ENCODE measurements at places on chromosomes 11 and 22.
A peak's percentile ranks its signal among the peaks of the same experiment; 100 is the strongest.

GRCh38 chr22:36386900-36387708 is 663 bp downstream of the MYH9 start:
- ATAC-seq, result peak; percentile 15

DNA sequence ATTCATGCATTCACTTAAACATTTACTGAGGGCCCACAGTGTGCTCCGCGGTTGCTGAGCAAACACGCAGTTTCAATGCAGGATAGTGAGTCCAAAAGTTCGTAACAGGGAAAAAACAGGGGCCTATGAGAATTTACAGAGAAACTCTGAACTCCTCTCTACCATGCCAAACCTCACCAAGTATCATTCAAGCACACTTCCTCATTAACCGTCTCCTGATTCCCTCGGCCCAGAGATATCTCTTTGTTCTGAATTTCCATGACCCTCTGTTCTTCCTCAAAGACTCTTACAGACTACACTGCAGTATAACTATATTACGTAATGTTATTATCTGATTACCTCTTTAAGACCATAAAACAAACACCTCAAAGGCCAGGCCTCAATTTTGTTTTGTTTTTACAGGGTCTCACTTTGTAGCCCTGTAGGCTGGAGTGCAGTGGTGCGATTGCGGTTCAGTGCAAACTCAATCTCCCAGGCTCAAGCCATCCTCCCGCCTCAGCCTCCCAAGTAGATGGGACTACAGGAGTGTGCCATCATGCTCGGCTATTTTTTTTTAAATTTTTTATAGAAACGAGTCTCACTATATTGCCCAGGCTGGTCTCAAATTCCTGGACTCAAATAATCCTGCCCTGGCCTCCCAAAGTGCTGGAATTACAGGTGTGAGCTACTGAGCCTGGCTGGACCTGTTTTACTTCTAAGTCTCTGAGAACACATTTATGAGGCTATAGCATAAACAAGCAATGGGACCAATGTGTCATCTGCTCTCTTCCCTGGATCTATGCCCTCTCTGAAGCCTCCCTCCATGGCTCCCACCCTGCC is 3.6 kb downstream of the HPS4 start:
- ATAC-seq, result no peak

DNA sequence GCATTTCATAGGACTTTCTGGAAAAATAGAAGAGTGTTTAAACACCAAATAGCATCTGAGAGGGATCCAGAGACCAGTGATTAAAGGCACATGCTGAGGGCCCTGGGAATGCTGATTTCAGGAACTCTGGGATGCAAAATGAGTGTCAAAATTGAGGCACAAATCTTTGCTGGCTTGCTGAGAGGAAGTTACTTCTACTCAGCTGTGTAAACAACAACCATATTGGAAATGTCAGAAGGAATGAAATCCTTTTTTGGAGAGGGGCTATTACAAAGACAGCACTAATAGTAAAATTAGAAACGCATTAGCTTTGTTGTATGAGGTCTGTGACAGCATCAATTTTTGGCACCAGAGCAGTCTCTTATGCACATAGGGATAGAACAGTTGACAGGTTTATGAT is 267.8 kb upstream of the RAG2 start:
- ATAC-seq, result no peak

DNA sequence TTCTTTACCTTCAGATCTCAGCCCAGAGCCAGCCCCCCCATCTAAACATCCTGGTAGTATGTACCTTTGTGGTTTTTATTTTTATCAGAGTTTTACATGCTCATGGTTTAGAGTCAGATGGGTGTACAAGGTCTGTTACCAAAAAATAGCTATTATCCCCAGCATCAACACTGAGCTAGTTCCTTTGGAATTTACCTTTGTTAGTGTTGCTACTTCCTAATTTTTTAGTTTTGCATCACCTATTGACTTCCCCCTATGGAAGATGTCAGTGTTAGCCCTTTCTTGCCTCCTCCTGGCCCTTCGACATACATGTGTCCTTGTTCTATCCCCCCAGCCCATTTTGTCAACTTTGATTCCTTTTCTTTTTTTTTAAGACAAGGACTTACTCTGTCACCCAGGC is 7.4 kb downstream of the UPB1 start:
- ATAC-seq, result no peak

DNA sequence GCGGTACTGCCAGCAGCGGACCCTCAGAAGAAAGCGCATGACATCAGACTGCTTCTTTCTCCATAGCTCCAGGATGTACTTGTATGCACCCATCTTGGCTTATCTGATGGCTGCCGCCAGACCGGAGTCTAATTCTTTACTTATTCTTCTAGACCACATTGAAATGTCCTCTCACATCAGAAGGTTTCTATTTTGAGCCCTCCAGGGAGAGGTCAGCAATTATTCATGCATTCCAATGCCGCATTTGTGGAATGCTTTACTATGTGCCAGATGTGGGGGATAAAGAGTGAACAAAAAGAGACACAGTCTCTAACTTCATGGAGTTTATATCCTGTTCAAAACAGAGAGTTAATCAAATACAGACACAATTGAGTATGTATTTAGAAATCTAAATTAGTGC is 230.1 kb downstream of the MIAT start:
- no peak for ATAC-seq

DNA sequence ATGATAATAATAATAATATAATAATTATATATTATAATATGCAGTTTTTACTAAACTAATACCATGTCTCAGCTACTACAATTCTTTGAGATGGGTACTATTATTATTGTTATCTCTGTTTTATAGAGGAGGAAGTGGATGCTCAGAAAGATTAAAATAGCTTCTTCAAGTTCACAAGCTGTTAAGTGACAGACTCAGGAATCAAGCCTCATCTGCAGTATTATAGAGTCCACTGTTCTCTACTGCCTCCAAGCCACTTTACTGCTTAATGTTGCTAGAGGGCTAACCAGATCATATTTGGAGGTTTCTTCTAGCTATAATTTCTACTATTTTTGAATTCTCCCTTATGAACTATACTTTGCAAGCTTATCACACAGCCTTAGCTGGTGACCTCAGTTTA is 62.7 kb downstream of the CSTPP1 start:
- ATAC-seq, result no peak

GRCh38 chr11:11036848-11037732 is 179.2 kb upstream of the ZBED5 start:
- peak; percentile 56 for ATAC-seq

DNA sequence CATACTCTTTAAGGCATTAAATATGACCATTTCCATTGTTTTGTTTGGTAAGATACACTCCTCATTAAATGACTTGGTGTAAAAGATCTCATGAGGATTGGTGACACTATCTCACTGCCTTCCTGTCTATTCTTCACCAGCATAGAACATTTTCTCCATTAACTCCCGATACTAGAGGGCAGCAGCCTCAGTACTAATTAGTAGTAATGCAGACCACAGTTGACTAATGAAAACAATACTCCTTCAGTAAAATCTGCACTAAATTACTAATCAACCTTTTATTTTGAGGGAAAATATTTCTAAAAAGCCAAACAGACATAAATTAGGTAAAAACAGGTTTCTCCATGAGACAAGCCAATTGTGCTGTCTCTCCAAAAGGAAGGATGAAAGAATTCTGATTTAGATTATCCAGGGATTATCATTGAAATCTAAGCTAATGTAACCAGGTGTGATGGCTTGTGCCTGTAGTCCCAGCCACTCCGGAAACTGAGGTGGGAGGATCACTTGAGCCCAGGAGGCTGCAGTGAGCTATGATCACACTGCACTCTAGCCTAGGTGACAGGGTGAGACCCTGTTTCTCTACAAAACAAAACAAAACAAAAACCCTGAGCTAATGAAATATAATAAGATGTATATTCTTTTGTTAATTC is 9.4 kb downstream of the PGM2L1 start:
- ATAC-seq, result peak; percentile 88

- ATAC-seq, result peak; percentile 77
Observed at GRCh38 chr11:94147433-94147845, 18.8 kb downstream of the PANX1 start.

DNA sequence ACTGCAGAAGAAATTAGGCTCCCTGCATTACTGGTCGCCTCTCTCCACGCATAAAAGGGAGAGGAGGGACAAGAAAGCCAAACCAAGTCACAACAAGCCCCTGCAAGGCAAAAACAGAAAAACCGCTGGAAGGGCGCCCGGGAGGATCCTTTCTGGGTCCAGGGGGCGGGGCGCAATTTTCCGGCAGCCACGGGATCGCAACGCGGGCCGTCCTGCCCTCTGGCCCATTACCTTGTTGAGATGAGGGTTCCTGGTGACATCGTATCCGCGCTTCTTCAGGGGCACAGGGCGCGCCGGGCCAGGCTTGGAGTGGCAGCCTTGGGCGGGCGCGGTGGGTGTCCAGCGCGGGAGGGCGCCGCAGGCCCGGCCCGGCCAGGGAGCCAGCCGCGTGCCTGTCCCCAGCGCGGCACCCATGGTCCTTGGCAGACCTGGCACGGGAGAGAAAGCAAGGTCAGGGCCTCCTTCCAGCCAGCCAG is 847 bp downstream of the ME3 start:
- peak; percentile 59 for ATAC-seq

- ATAC-seq, result no peak
Observed at GRCh38 chr11:130330101-130330684, 15.5 kb upstream of the ZBTB44 start.

DNA sequence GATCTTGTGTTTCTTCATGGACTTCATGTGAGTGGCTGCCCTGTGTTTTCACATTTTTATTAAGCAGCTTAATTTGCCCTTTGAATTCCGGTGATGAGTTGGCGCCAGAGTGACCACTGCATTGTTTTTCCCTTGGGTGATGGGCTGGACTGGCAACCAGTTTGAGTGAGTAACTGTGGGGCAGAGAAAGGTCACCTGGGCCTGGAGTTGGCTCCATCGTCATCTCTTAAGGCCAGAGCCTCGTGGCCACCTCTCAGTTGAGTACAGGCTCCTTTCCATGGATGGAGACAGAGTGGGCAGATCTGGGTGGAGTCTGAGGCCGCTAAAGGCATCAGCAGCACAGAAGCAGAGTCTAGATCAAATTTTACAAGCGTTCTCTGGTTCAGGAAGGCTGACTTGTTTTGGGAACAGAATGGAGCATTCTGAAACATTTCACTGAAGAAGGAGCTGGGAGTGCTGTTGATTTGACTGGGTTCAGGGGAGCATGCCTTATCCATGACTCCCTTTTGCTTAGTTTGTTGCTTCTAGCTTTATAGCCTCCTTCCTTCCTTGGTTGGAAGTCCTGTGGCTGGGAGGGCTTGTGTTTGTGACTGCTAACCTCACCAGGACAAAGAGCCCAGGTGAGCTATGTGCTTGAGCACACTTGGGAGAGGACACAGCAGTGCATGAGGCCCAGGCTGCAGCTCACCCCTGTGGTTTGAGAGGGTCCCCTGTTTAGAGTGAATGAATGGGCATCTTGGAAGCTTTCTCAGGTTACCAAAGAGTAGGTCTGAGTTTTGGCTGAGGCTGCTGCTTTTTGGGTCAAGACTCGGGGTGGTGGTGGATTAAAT is 7.8 kb downstream of the BCR start:
- ATAC-seq, result no peak

GRCh38 chr11:19225123-19225522 is 15.6 kb downstream of the E2F8 start:
- no peak for ATAC-seq

GRCh38 chr11:132907651-132908413 is 624.5 kb downstream of the OPCML start:
- ATAC-seq, result no peak

DNA sequence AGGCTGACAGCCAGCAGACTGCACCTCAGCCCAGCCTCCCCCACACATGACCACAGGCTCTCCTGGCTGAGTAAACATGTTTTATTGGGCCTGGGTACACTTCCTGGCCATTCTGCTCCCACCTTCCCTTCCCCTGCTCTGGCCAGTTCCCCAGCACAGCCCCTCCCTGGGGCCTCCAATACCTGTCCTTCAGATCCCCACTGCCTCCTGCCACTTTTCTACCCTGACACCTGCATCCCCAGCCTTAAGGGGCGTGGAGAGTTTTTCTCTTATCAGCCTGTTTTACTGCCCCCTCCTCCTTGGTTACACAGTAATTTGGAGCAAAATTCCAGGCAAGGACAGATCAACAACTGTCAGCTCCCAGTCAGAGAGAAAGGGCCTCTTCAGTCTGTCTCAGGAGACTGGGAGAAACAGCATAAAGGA is at the start of gene ISX:
Gene ISX, plus strand, starts transcription at position 363 of the 423 bp plus-strand sequence. CDS start 930 bp downstream, outside the sequence.
- ATAC-seq, result no peak

GRCh38 chr11:79506734-79507344 is 66.0 kb upstream of the TENM4 start:
- no peak for ATAC-seq

- no peak for ATAC-seq
Observed at GRCh38 chr11:63462137-63462536, 28.8 kb downstream of the PLAAT5 start.

GRCh38 chr11:47765086-47765485 is 2.1 kb downstream of the FNBP4 start:
- no peak for ATAC-seq

GRCh38 chr11:102833731-102834130 is 9.7 kb downstream of the MMP3 start:
- ATAC-seq, result no peak

GRCh38 chr11:64924910-64925284 is 408 bp downstream of the PPP2R5B start:
- peak; percentile 25 for ATAC-seq

- no peak for ATAC-seq
Observed at GRCh38 chr11:73461335-73461840, 85.2 kb downstream of the RELT start.

GRCh38 chr11:20014067-20014402 is 146.2 kb downstream of the DBX1 start:
- ATAC-seq, result no peak

DNA sequence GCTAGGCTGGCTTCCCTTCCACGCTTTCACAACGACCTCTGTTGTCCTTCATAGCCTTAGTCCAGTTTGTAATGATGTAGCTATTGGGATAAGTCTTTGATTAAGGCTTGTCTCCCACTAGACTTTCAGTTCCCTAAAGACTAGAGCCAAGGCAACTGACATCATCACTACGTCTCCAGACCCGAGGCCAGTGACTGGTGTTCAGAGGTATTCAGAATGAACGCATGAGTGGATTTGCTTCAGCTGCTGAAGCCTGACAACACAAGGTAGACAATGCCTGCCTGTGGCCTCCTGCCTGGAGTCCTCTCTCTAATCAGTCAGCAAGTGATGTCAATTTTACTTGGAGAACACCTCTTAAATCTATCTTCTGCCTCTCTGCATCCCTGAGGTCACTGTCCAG is 13.6 kb downstream of the EFCAB6 start:
- no peak for ATAC-seq

DNA sequence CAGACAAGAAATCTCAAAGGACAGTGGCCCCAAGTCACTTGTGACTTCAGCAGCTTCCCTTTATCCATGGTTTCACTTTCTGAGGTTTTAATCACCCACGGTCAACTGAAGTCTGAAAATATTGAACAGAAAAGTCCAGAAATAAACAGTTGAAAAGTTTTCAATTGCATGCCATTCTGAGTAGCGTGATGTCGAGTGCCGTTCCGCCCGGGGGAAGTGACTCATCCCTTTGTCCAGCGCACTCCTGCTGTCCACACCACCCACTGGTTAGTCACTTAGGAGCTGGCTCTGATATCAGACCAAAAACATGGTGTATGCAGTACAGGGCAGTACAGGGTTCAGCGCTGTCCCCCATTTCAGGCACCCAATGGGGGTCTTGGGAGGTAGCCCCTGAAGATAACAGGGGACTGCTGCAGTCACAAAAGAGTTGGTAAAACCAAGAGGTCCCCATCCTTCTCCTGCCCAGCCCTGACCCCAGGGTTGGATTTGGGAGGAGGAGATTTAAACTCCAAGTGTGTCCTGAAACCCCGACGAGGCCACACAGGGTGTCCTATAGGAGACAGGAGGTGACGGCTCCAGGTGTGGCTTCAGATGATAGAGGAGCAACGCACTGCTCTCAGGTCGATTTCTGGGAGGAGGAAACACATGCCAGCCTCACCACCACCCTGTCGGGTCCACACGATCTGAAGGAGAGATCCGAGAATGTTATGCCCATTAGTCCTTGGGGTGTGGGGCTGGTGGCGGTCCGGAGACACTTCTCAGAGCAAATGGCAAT is 390.1 kb downstream of the CTTN start:
- no peak for ATAC-seq

Data from activated T-helper 17 cell treated with anti-CD3 and anti-CD28 coated beads, Interleukin-2, amount 50 U/mL, for 72 hours (primary cell).